Forelimb muscle (tissue), 1 donor: ENCODE measurements at places on chromosomes 7 and 10. TPM values are rescaled to one million over a fixed set of nuclear protein-coding genes. Genes with fewer than 3 reads are reported as not detected.

Gene CAV1
- polyA plus RNA-seq, result 162 TPM

Gene GDF2
- polyA plus RNA-seq, result not detected

Gene PRPS1L1
- polyA plus RNA-seq, result not detected

Gene HYAL4
- polyA plus RNA-seq, result 0.05 TPM

Gene TECPR1
- polyA plus RNA-seq, result 28.6 TPM

Gene AKR1D1
- polyA plus RNA-seq, result 0.06 TPM

Gene PDZD8
- polyA plus RNA-seq, result 10.7 TPM

Gene PNLIP
- polyA plus RNA-seq, result not detected

Gene LUC7L2
- 64.6 TPM for polyA plus RNA-seq

Gene LBX1
- 9.6 TPM for polyA plus RNA-seq

Gene SKIDA1
- 2.1 TPM for polyA plus RNA-seq

Gene EIF5AL1
- polyA plus RNA-seq, result 0.49 TPM

Gene AOAH
- 2.5 TPM for polyA plus RNA-seq

Gene SCIN
- 0.34 TPM for polyA plus RNA-seq

Gene CPXM2
- 0.25 TPM for polyA plus RNA-seq

Gene OPN4
- polyA plus RNA-seq, result 1.9 TPM

Gene VAX1
- polyA plus RNA-seq, result not detected

Gene VKORC1L1
- 18.6 TPM for polyA plus RNA-seq

Gene CAMK2B
- 22.9 TPM for polyA plus RNA-seq

Gene PROSER2
- polyA plus RNA-seq, result 4.7 TPM

Gene OR2A1
- polyA plus RNA-seq, result 0.63 TPM

Gene PALD1
- 15.2 TPM for polyA plus RNA-seq

Gene CYTH3
- 29.3 TPM for polyA plus RNA-seq

Gene SUN3
- not detected for polyA plus RNA-seq

Gene FKBP9
- 135 TPM for polyA plus RNA-seq

Gene NACAD
- polyA plus RNA-seq, result 4.4 TPM

Gene RBM20
- 13.5 TPM for polyA plus RNA-seq

Gene MUC3A
- polyA plus RNA-seq, result 0.10 TPM

Gene CALML5
- polyA plus RNA-seq, result not detected

Gene OSBPL3
- polyA plus RNA-seq, result 3.5 TPM

Gene PMPCB
- 59.3 TPM for polyA plus RNA-seq

Gene FAM13C
- polyA plus RNA-seq, result 27.4 TPM

Gene NAT16
- polyA plus RNA-seq, result not detected

Gene GPR146
- 4.4 TPM for polyA plus RNA-seq

Gene UPK3B
- polyA plus RNA-seq, result 0.22 TPM

Gene EPHA1
- polyA plus RNA-seq, result 6.0 TPM

Gene TMEM225B
- 0.77 TPM for polyA plus RNA-seq

Gene ZKSCAN1
- polyA plus RNA-seq, result 37.6 TPM

Gene THAP5
- 19.5 TPM for polyA plus RNA-seq

Gene USP6NL
- 7.7 TPM for polyA plus RNA-seq

Gene GLCCI1
- polyA plus RNA-seq, result 14.6 TPM

Gene CELF2
- 70.1 TPM for polyA plus RNA-seq

Gene PIK3CG
- polyA plus RNA-seq, result 2.1 TPM

Gene GPR15LG
- not detected for polyA plus RNA-seq

Gene PTER
- polyA plus RNA-seq, result 6.4 TPM

Gene WNT8B
- 0.10 TPM for polyA plus RNA-seq

Gene LOXL4
- polyA plus RNA-seq, result 9.5 TPM

Gene HTR7
- 0.18 TPM for polyA plus RNA-seq
